Heart right ventricle (tissue), 16 donors: ENCODE measurements at places on chromosomes 11 and 22. TPM values are rescaled to one million over a fixed set of nuclear protein-coding genes. Genes with fewer than 3 reads are reported as not detected.

Gene OR8D4
- polyA plus RNA-seq, result not detected

Gene SPDYC
- not detected for polyA plus RNA-seq

Gene TOMM22
- polyA plus RNA-seq, result 23.0 TPM

Gene MYOD1
- polyA plus RNA-seq, result not detected

- no peak for DNase-seq
- no peaks in the 10 kb centered on the region for H3K36me3 ChIP-seq
- H3K27ac ChIP-seq, result no peak overlapping the region
- H3K4me3 ChIP-seq, result no peak overlapping the region
Measured at GRCh38 chr11:1733009-1733715, 17.2 kb downstream of the IFITM10 start.

- H3K4me1 ChIP-seq, result no peaks in the 10 kb centered on the region
- no peak overlapping the region for H3K27ac ChIP-seq
- DNase-seq, result no peak
- H3K4me3 ChIP-seq, result no peak overlapping the region
Measured at GRCh38 chr11:111229604-111230003, 15.9 kb upstream of the POU2AF2 start.

GRCh38 chr22:30751529-30751928, 56.9 kb downstream of the OSBP2 start:
- H3K4me1 ChIP-seq, result peaks cover 3% of the 10 kb centered on the region
- DNase-seq, result no peak
- H3K36me3 ChIP-seq, result no peaks in the 10 kb centered on the region
- H3K4me3 ChIP-seq, result no peak overlapping the region
- H3K27ac ChIP-seq, result no peak overlapping the region

GRCh38 chr22:36415415-36416168, 27.8 kb upstream of the MYH9 start:
- H3K4me3 ChIP-seq, result no peak overlapping the region
- H3K36me3 ChIP-seq, result no peaks in the 10 kb centered on the region
- no peak for DNase-seq
- H3K27ac ChIP-seq, result no peak overlapping the region
